ENCODE measurements at places on chromosomes 5 and 9.

- no peak for DNase-seq
Observed at GRCh38 chr9:98024702-98025101, 31.8 kb upstream of the NANS start.

- DNase-seq, result no peak
Observed at GRCh38 chr5:83055166-83055565, 22.0 kb downstream of the TMEM167A start.

DNA sequence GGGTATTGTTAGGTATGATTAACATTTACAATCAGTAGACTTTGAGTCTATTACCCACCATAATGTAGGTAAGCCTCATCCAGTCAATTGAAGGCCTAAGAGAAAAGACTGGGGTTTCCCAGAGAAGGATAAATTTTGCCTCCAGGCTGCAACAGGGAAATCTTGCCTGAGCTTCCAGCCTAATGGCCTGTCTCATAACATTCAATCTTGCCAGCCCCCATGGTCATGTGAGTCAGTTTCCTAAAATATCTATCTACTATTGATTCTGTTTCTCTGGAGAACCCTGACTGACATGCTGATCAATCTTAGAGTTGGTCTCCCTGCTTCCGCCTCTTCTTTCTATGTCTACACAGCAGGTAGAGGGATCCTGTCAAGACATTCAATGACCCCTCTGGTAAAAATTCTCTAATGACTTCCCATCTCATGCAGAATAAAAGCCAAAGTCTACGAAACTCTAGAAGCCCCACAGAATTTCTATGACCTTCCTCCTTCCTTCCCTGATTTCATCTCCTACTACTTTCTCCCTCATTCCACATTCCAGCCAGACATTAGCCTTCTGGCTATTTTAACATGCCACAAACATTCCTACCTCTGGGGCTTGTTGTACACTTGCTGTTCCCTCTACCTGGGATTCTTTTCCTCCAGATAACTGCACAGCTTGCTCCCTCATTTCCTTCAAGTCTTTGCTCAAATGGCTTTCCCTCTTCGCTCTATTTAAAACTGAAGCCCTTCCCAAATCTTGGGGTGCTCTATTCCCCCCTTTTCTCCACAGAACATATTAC lies 60.2 kb downstream of the FBXW11 start:
- no peak for DNase-seq

DNA sequence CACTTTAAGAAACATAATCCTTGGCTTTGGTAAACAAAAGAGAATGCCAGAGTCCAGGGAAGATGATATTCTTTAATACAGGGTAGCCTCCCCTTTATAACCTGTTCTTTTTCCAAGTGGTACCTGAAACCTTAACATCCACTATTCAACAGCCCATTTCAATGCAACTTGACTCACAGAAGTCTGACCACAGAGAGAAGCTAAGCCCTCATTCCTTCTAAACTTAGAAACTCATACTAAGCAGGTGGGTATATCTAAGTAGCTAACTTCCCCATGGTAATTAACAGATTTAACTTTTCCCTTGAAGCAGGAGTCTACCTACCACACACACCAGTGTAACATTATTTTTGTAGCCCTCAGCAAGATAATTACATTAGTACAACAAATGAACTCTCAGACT lies 91.9 kb downstream of the CEMIP2 start:
- no peak for DNase-seq

GRCh38 chr9:136119061-136119882 lies 597 bp upstream of the TMEM250 start:
- peak; percentile 31 for DNase-seq

GRCh38 chr5:75558981-75559632 lies 47.4 kb downstream of the POLK start:
- DNase-seq, result peak; percentile 5

DNA sequence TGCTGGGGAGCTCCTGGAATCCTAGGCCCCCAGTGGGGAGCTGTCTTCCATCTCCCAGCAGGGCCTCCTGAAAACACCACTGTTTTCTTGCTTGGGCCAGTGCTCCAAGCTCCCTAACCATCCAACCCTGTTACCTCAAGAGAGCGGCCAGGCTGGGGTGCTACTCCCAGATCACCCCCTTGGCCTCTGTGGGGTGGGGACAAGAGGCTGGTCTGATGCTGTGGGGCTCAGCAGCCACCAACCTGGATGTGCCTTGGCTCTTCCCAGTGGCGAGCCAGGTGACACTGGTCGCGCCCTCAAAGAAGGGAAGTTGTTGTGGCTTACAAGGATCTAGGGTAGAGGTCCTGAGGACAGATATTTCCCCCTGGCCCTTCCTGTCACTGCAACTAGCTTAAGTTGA lies 49.0 kb downstream of the SECISBP2 start:
- no peak for DNase-seq

DNA sequence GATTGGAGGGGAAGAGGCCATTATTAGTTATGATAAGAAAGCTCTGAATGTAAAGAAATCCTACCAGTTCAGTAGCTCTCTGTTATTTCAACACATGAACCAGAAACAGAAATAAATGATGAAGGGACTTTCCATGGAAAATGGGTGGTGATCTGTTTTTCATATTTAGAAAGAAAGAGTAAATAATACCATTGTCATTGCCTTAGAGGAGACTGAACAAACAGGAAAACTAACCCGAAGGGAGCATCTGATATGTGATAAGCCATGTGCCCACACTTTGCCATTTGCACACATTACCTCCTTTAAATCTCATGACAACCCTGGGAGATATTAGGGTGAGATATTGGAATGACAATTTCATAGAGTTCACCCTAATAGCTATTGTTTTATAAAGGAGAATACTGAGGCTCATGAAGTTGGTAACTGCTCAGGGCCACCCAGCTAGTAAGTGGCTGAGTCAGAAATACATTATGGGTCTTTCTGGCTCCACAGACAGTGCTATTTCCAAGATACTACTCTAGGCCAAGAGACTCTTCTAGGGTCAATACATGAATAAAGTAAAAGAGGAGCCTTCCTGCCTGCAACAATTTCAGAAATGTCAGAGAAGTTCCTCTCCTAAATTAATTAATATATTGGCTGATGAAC lies 111.0 kb upstream of the SLIT3 start:
- DNase-seq, result peak; percentile 36

DNA sequence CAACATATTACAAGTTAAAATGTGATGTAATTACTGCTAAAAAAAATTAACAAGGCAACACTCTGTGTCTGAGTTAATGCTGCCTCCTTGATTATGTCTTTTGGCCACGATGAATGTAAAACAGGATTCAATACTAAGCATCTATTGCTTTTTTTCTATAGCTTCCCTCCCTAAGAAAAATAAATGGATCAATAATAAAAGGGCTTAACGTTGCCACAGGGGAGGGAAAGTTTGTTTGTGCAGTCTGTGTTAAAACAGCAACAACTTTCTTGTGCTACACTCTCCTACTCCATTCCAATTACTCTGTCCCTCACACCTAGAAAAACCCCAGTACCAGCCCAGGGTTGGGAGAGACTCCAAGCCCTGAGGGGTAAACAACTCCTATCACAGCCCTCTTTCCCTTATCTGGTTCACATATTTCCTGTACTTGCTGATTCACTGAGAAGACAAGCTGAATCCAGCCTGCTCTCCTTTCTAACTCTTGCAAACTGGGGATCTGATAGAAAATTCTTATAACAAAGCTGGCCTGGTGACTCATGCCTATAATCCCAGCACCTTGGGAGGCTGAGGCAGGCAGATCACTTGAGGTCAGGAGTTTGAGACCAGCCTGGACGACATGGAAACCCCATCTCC lies 44.8 kb downstream of the PTPN3 start:
- DNase-seq, result peak; percentile 39

DNA sequence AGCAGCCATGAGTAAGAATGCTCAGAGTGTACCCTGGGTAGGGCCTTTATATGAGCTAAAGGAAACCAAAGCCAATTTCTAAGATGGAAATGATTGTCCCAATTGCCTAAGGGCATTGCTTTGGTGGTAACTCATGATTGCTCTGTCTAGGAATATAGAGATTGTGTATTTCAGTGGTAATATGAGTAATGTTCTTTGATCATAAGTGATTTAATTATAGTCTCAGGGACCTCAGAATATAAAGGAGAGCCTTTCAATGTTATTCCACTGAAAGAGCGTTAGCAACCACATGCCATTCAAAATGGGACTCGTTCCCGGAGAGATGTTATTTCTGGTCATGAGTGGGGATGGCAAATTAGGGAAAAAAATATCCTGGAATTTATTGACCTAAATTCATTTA lies 340.5 kb downstream of the ARHGEF28 start:
- DNase-seq, result no peak

- no peak for DNase-seq
Observed at GRCh38 chr5:8410618-8411017, 541.7 kb downstream of the MTRR start.

DNA sequence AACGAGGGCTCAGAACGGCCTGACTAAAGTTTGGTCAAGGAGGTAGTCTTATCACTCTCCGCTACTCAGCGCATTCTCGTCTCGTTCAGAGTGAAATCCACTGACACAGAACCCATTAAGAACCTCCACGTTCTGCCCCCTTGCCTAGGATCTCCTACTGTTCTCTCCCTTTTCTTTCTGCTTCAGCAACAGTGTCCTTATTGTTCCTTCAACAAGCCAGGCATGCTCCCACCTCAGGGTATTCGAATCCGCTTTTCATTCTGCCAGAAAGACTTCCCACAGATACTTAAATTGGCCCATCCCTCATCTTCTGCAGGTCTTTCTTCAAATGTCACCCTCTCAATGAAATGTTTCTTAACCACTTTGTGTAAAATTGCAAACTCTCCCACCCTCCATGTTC lies 4.3 kb upstream of the ZNF354C start:
- no peak for DNase-seq

DNA sequence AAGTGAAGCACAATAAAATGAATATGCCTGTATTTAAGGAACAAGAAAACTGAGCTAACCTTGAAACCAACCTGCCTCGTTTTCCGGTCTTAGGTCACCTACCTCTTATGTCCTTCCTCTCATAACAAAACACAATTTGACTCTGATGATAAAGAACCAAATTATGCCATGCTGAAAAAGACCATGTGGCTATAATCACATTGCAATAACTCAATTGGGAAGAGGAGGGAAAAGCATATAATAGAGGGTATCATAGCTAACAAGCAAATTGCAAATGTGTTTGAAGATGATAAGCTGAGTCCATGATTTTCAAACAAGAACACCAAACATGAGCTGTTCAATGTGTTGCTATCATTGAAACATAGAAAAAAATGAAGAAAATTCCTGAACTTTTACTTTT lies 260.8 kb downstream of the PLK2 start:
- no peak for DNase-seq

DNA sequence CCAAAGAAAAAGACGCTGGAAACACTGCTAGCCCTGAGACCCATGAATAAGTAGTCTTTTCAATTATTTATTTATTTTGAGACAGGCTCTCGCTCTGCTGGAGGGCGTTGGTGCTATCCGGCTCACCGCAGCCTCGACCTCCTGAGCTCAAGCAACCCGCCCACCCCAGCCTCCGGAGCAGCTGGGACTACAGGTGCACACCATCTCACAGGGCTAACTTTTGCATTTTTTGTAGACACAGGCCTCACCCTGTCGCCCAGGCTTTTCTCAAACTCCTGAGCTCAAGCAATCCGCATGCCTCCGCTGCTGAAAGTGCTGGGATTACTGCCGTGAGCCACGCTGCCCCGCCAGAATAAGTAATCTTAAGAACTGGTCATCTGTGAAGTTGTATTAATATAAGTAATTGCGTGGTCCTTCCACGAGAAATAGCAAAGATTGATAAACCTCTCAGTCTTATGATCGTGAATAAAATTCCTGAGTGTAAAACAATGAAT lies 1.6 kb downstream of the ANXA2R start:
- no peak for DNase-seq

- peak; percentile 19 for DNase-seq
Observed at GRCh38 chr5:82765765-82766164, 311.4 kb downstream of the TMEM167A start.

GRCh38 chr5:140075371-140075770 lies 32.3 kb upstream of the NRG2 start:
- DNase-seq, result peak; percentile 3

GRCh38 chr9:105341434-105342146 lies 97.1 kb downstream of the SLC44A1 start:
- peak; percentile 27 for DNase-seq

DNA sequence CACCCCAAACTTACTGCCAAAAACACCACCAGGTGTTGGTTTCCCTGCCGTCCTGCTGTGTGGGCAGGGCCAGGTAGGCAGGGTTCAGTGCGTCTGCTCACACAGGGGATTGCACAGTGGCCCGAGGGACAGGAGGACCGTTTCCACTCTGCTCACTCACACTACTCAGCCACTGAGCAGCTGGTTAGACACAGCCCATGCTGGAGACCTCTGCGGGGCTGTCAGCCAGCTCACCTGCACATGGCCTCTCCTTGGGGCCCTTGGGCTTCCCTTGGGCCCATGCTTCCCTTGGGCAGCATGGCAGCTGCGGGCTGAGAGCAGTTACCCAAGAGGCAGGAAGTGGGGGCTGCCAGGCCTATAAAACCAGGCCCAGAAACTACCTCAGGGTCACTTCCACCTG lies 79.0 kb downstream of the SYK start:
- no peak for DNase-seq

DNA sequence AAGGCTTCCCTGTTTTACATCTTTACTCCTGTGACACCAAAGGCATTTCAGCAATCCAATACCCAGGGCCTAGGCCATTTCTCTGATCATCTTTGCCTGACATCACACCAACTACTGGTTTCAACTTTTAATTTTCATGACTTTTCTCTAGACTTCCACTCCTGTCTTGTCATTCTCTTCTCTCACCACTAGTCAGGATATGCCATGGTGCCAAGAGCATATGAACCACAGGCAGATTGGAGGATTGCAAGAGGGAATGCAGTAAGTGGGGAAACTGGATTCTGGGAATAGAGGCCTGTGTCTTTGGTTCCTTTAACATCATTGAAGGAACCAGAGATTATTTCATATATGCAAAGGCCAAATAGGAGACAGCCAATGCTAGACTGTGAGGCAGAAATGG lies 69.3 kb downstream of the ANKRD31 start:
- DNase-seq, result no peak

- no peak for DNase-seq
Observed at GRCh38 chr5:10567121-10567591, 3.3 kb downstream of the ANKRD33B start.

- peak; percentile 76 for DNase-seq
Observed at GRCh38 chr9:124784509-124784908, 7.6 kb downstream of the OLFML2A start.

DNA sequence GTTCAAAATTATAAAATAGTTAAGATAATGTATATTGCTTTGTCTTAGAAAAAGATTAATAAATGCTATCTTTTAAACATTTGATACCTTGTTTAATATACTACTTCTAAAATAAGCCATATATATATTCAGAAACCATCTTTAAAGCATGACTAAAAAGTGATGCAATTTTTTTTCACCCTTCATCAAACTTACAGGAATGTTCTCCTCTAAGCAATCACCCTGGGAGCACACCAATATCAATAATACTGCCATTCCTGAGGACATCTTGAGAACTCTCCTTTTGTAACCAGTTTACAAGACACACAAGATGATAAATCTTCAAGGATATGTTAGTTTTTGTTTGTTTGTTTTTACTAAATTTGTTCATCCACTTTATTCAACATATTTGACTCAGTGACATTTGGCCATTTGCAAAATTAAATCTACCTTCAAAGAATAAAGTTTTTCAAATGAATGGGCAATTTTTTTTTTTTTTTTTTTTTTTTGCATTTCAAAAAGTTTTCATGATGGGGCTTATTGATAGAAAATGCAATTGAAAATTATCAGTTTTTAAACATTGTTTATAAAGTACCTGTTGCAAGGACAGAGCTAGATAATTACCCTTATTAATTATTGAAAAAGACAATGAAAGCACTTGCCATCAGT lies 17.2 kb downstream of the FOXD1 start:
- DNase-seq, result peak; percentile 54

All from fibroblast of skin of right quadriceps (primary cell).